Mesenteric fat pad (tissue), 1 donor: ENCODE measurements at places on chromosomes 11 and 22.

DNA sequence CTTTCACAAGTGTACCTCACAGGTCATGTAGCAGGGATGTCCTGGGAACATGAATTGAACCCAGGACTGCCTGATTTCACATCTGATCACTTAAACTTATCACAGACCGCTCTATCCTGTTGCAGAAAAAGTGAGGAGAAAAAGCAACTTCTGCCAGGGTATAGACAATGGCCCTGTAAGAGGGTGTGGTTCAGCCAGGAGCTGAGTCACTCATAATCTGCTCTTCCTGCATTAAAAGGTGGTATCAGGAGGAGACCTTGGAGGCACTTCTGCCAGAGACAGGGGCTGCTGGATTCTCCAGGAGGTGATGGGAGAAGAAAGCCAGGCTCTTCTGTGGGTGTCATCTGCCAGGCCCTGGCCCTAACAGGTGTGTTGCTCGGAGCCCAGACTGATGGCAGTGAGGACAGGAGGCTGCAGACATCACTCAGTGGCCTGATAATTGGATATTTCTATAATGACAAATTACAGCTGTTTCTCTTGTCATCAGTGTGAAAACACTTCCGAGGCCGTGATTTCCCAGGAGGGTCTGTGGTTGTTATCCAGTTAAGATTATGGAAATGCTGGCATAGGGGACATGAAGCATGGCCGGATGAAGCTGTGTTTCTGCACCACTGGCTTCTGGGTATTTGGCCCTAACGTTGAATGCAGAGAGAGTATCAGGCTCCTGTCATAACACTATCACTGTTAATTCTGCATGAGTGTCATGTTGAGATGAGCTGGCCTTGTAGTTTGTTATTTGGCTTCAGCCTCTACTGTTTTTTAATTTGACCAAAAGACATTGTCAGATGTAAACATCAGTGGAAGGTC is 125.1 kb upstream of the ZBED5 start:
- DNase-seq, result no peak

- DNase-seq, result no peak
Observed at GRCh38 chr11:57214098-57214417, 23.0 kb downstream of the APLNR start.

GRCh38 chr22:28440592-28441390 is 238.8 kb downstream of the TTC28 start:
- no peak for DNase-seq

- no peak for DNase-seq
Observed at GRCh38 chr11:35536470-35536869, 11.1 kb upstream of the PAMR1 start.

GRCh38 chr11:109821511-109821910 is 271.7 kb upstream of the ZC3H12C start:
- no peak for DNase-seq

DNA sequence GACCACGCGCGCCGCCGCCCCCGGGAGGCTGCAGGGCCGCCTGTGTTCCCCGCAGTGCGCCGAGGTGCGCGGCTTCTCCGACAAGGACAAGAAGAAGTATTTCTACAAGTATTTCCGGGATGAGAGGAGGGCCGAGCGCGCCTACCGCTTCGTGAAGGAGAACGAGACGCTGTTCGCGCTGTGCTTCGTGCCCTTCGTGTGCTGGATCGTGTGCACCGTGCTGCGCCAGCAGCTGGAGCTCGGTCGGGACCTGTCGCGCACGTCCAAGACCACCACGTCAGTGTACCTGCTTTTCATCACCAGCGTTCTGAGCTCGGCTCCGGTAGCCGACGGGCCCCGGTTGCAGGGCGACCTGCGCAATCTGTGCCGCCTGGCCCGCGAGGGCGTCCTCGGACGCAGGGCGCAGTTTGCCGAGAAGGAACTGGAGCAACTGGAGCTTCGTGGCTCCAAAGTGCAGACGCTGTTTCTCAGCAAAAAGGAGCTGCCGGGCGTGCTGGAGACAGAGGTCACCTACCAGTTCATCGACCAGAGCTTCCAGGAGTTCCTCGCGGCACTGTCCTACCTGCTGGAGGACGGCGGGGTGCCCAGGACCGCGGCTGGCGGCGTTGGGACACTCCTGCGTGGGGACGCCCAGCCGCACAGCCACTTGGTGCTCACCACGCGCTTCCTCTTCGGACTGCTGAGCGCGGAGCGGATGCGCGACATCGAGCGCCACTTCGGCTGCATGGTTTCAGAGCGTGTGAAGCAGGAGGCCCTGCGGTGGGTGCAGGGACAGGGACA is 2.7 kb downstream of the NLRP6 start:
- peak; percentile 83 for DNase-seq

DNA sequence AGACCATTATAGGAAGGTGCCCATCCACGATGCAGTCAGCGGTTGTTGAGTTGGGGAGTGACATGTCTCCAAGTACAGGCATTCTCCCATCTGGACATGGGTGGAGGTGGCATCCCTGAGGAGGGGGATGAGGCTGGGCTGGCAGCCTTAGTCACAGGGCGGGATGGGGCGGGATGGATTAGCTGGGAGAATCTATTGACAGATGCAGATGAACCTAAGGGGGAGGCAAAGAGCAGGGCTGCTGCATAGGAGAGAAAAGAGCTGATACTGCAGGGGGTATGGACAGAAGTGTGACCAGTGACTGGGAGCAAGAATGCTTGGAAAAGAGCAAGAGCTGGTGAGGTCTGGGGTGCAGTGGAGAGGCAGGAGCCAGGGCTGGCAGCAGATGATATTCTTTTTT is 42.7 kb downstream of the SCN3B start:
- DNase-seq, result no peak

GRCh38 chr11:28459912-28460311 is 351.7 kb downstream of the METTL15 start:
- DNase-seq, result no peak

GRCh38 chr11:22433094-22433455 is 94.9 kb downstream of the SLC17A6 start:
- no peak for DNase-seq

GRCh38 chr22:37431801-37432707 is 4.8 kb upstream of the ELFN2 start:
- DNase-seq, result no peak

GRCh38 chr11:119361056-119361787 is 14.7 kb upstream of the MFRP start:
- DNase-seq, result no peak

- DNase-seq, result no peak
Observed at GRCh38 chr11:20015529-20016427, 144.5 kb downstream of the DBX1 start.

- DNase-seq, result peak; percentile 80
Observed at GRCh38 chr22:49211176-49211575, 616.5 kb downstream of the BRD1 start.

DNA sequence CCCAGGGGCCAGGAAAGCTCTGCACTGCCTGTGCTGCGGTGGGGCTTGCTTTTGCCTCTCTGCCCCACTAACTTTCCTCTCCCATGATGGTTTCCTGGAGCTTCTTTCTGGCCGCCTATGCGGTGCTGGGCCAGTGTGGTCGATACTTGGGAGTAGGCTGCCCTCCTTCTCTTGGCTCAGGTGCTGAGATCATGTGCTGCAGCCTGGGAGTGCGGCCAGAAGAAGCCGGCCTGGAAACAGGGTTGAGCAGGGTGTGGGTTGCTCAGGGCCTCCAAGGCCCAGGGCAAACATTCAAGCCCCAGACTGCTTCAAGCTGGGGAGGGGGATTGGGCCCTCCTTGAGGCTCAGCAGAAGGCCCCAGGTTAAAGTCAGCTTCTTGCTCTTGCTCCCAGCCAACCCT is 125.0 kb downstream of the NTM start:
- no peak for DNase-seq

GRCh38 chr11:9073466-9074225 is 17.8 kb downstream of the SCUBE2 start:
- DNase-seq, result no peak

DNA sequence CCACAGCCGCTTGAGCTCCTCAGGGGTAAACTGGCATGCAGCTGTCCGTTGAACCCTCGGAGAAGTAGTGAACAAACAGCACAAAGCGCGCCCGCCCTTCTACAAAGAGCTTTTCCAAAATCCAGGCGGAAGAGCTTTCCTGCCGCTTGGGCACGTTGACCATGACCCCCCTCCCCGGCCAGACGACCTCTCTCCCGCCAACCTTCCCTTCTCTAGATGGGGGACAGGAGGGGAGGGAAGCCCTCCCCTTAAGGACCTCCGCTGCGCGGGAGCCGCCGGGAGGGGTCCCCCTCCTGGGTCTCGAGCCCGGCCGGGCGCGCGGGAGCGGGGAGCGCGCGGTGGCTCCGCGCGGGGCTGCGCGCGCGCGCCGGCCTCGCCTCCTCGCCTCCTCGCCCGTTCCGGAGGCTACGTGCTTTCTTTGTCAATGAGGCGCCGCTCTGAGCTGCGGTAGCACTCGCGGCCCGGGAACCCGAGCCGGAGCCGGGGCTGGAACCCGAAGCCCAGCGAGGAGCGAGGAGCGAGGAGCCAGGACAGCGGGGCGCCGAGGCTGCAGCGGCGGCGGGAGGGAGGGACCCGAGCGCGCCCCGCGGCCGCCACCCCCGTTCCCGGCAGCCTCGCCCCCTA is 118.6 kb downstream of the HIPK3 start:
- no peak for DNase-seq

DNA sequence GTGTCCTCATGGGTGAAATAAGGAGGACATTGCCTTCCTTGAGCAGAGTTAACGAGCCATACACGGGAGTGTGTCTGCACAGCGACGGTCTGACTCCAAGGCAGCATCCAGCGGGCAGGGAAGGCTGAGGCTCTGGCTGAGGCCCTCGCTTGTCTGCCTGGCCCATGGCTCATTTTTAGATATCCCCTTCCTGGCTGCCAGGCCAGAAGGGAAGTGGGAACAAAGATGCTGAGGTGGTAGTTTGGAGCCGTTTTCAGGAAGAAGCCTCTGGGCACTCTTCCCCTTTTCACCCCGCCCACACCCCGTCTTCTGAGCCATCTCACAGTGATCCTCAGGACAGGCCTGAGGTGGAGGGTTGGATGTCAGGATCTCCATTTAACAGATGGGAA is 3.0 kb upstream of the SLCO2B1 start:
- peak; percentile 73 for DNase-seq

DNA sequence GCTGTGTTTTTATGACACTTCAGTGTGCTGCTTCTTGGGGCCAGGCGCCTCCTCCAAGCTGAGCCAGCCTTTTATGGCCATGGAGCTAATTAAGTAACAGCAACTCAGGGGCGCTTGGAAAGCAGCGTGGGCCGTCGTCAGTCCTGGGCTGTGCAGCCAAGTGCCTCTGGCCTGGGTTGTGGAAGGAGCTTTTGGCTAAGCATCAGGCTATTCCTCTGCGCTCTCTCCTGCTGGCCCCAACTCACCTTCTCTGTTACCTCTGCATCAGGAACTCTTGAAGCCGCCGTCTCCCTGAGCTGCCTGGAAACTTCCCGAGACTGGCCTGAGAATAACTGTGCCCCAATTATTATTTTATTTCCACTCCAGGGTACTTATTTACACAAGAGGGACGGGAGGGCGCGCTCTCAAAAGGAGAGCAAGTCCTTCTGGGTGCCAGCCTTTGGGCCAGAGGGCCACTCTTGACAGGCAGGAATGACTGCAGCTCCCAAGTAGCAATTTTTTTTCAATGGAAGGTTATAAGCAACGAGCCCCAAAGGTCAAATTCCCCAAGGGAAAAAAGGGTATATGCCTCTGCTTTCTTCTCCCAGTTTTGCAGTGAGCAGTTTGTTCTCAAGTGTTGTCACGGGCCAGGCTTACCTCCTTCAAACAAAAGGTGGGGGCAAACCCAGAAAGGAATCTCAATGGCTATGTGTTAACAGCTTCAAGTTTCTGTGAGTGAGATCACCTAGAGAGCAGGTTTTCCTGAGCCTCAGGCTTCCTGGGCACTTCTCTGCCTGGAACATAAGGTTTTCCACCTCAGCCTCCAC is 38.5 kb upstream of the NAV2 start:
- no peak for DNase-seq

- no peak for DNase-seq
Observed at GRCh38 chr22:19663286-19663815, 51.0 kb upstream of the SEPTIN5 start.

- no peak for DNase-seq
Observed at GRCh38 chr11:68763926-68764657, 12.8 kb upstream of the TESMIN start.

- no peak for DNase-seq
Observed at GRCh38 chr11:102780491-102780918, at the start of gene MMP10. TSS of gene MMP10 (minus strand) at chr11:102780628. CDS start at chr11:102780591, 37 bp downstream.

DNA sequence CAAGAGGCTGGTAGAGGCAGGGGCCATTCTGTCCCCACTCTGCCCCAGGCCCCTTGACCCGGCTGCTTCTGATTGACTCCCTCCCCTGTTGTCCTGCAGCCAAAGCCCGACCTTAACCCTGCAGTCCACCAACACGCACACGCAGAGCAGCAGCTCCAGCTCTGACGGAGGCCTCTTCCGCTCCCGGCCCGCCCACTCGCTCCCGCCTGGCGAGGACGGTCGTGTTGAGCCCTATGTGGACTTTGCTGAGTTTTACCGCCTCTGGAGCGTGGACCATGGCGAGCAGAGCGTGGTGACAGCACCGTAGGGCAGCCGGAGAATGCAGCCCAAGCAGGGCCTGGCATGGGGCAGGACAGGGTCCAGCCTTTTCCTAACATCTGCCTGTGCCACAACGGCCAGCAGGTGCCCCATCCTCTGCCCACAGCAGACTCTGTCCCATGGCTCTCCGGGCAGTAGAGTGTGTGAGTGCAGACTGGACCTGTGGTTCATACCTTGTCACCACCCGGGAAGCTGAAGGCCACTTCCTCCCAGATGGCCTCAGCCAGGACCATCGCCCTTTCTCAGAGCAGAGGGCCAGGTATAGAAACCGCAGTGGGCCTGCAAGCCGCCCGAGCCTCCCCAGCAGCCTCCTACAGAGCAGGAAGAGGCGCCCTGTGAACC is 26.8 kb upstream of the MGAT3 start:
- DNase-seq, result no peak

DNA sequence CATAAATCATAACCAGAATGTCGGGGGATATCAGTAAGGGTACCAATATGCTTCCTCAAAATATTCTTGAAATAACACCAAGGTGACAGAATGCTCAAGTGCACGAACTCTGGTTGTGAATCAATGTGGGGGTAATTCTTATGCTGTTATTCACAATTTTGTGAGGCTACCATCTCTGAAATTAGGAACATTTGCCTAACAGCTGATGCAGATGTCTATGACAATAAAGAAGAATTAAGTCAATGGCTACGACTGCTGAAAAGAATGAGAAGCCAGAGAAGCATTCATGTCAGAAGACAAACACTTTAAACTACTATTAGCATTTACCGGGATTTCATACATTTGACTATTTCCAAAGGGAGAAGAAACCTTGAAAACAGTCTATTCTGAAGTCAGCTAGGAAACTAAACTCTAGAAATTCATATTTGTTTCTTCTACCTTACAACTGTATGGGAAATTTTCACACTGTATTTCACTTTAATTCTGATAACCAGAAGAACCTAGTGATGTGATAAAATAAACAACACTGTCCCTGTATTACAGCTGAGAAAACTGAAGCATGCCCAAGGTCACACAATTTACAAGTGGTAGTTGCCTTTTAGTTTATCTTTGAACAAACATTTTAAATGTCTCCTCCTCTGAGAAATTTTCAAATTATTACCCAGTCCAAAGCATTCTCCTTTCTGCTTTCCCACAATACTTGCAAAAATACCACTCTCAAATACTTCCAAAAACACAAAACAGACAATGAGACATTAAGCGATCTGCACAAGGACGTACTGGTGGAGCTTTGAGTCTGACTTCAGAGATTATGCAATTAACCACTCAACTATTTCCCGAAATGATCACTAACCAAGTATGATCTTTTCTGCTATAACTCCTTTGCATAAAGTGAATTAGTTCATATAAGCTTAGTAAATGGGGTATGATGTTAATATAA is 18.0 kb upstream of the ARHGAP32 start:
- no peak for DNase-seq

- DNase-seq, result no peak
Observed at GRCh38 chr11:114097832-114098231, 38.3 kb downstream of the ZBTB16 start.

GRCh38 chr11:77592727-77593126 is 3.0 kb downstream of the AQP11 start:
- DNase-seq, result no peak

- DNase-seq, result no peak
Observed at GRCh38 chr11:80900265-80900664, 1459.4 kb upstream of the TENM4 start.
